AG20443 (cell line): ENCODE measurements at places on chromosomes 3 and 15.

- DNase-seq = no peak
These were observed 23.2 kb downstream of the GPR15 start for GRCh38 chr3:98555025-98555379.

DNA sequence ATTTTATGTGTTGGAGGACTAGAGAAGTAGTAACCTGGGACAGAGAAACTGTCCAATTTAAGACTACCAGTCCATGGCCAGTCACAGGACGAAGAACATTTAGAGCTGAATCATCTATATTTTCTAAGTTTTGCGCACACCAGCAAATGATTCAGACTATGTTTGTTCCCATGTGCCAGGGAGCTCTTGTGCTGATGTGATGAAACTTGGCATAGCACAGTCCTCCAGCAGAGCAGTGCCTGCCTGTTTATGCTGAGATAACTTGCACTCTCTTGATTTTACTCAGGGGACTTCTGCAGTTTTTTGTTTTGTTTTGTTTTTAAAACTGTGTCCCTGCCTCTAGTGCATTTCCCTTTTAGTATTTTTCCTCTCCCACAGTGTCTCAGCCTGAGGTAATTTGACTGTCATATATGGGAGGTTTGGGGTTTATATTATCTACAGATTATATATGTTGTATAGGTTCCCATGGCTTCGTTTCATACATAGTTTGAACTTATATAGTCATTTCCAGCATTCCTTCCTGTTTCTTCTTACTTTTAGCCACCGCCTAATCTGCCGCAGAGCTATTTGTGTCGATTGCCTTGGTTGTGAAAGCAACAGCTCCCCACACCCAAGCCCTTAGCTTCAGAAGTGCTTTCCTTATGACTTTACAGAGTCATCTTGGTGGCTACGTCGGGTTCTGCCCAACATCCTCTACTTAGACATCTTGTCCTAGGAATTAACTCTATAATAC, 45.5 kb downstream of the PPM1L start:
- DNase-seq = peak; percentile 64

DNA sequence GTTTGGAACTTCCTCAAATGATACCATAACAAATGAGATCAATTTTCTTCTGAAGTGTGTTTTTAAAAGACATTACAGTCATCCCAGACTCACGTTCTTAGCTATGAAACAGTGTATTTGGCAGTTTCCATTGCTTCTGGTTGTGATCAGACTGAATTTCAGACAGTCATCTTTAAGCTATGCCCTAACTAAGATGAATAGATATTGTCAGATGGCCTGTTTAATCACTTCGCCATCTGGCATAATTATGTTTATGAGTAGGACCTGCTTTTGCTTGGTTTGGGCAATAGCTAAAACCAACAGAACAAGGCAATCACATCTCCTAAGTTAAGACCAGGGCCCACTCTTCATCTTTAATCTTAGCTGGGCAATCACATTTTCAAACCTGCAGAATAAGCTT, 313.1 kb downstream of the SV2B start:
- no peak for DNase-seq

DNA sequence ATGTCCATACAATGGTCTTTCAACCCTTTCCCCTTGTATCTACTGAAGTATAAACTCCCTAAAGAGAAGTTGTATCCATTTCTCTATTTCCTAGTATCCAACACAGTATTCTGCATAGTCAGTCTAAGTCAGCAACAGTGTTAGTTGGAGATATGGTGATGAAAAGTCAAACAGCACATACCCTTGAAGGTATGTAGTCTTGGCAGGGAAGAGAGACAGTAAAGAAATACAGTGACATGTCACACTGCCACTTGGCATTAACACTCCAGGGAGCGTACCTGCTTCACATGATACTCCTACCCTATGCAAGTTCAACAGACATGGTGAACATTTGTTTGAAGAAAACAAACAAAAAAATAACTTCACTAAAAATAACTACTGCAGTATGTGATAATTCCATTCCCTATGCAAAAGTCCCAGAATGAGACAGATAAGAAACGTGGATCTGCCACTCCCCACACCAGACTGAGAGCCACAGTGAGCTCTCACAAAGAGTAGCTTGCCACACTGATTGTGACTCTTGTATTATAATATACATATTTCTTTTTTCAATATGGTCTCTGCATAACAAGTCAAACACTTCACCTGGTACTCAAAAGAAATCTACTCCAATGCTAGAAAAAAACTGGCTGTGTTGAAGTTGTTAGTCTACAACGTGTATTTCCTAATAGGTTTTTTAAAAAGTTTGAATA, 5.9 kb downstream of the PDCD10 start:
- no peak for DNase-seq

GRCh38 chr3:160927620-160928019, 171.6 kb downstream of the PPM1L start:
- DNase-seq = no peak

- DNase-seq = no peak
These were observed 299.7 kb downstream of the LSAMP start for GRCh38 chr3:116145613-116146012.

DNA sequence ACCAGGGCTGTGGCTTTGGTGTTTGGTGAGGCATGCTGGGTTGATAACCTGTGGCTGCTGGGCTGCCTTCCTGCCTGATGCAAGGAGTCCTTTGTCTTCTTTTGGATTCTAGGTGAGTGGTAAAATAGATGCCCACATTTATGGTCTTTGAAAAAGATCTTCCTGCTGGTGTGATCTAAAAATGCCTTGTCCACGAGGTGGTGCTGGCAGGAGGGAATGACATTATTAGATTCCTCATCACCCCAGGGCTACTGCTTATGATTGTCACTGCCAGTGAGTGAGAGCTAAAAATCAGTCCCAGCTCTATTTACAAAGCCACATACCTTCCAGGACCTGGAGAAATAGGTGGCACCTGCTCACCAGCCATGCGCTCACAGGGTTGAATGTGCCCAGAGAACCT, 355.5 kb upstream of the ROPN1 start:
- no peak for DNase-seq

DNA sequence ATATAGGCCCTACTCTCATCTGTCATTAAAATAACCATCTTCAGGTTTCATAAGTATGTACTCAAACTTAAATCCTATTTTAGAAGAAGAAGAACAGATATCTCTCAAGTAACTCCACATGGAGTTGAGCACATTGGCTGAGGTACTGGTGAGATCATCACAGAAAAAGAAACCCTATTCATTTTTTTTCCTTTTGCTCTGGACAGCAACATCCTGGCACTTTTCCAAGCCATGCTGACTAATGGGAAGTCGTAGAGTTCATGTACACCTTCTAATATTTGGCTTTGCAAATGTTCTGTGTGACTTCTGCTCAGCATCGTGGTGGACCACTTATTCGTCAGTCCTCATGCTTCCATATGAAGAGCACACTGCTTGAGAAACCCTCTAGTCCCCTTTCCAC, 336.0 kb upstream of the KCNH8 start:
- DNase-seq = no peak

GRCh38 chr15:70023769-70024491, 73.8 kb downstream of the TLE3 start:
- peak; percentile 80 for DNase-seq

- DNase-seq = no peak
These were observed 98.8 kb upstream of the PLXND1 start for GRCh38 chr3:129705274-129705673.

- DNase-seq = no peak
These were observed 464.1 kb downstream of the NTRK3 start for GRCh38 chr15:87792250-87793040.
